ENCODE measurements at places on chromosomes 5 and 9.

DNA sequence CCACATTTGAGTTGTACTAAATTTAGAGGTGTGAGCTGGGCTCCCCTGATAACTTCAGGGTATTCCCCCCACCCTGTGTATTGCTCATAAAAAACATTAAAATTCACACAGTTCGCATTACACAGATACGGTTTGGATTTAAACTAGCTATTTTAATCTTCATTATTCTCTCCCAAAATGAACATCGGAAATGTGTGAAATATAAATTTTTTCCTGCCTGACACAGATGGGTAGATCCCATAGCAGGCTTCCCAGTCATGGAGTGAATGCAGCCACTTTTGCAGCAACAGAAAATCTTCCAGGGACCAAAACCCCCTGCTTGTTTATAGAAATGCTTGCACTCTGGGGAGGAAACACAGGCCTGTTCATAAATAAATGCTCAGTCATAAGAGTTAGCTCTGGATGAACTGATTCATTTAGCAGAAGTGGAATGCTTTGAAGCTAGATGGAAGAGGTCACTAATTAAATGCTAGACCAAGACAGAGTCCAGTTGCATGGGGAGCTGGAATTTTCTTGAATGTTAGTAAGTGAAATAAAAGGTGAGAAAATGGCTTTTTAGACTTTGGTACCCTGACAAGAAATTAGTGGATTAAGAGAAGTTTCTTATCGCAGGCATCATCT lies 115.6 kb downstream of the PDE8B start:
- no peak for DNase-seq

DNA sequence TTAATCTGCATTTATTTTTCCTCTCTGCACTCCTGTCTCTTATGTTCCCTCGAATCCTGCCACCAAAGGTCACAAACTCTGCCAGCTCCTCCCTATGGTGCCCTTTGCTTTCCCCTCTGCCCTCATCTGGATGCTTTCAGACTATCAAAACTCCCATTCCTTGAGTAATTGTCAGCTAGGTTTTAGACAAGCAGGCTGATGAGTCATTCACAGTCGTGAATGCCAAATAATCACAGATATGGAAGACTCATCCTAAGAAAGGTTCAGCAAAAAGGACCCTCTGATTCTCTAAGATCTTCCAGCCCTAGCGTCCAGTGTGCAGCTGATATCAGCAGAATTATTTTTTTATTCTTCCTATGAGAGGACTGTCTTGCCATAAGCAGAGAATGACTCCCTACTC lies 104.5 kb upstream of the NUDT12 start:
- no peak for DNase-seq

GRCh38 chr5:66354422-66354821 lies 210.3 kb downstream of the SREK1 start:
- DNase-seq = no peak

DNA sequence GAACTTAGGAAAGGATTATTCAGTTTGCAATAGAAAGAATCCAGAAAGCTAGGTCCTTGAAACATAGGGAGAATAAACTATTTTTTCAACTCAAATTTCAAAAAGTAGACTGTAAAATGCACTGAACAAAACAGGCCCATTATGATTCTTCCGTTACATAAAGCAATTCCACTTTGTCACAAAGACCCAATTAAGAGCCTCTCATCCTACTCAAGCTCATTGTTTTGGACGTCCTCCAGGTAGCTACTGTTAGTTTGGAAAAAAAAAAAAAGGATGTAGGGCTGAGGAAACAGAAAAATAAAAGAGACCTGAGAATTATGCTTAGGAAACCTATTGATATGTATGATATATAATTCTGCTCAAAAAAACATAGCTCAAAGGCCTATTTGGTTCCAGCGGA lies 74.0 kb downstream of the DIRAS2 start:
- peak; percentile 90 for DNase-seq

- DNase-seq = no peak
Observed at GRCh38 chr5:52497133-52497693, 290.5 kb upstream of the ITGA1 start.

GRCh38 chr5:149930043-149930748 lies 14.4 kb downstream of the PDE6A start:
- no peak for DNase-seq

GRCh38 chr9:91560301-91560700 lies 136.7 kb upstream of the NFIL3 start:
- DNase-seq = no peak

DNA sequence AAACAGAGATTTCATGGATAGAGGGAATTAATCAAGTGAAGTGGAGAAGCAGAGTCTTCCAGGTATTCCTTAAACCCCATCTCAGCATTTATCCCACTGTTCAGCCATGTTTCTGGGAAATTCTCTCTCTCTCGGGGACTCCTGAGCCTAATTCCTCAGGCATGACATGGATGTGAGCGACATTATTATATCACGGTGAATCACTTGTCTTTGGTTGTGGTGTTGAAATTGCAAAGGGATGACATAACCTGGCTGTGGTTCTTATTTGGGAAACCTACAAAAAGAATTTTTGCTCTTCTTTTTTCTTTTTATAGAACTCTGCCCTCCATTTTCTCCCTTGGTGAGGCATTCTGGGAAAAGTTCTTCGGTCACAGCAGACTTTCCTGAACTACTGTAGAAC lies 457.9 kb upstream of the PTGER4 start:
- no peak for DNase-seq

GRCh38 chr9:95533996-95534680 lies 17.4 kb upstream of the PTCH1 start:
- DNase-seq = no peak

GRCh38 chr5:55480781-55481180 lies 54.0 kb downstream of the PLPP1 start:
- DNase-seq = no peak

GRCh38 chr5:102975457-102976182 lies 144.3 kb downstream of the GIN1 start:
- DNase-seq = no peak

GRCh38 chr5:38569180-38569579 lies 12.7 kb upstream of the LIFR start:
- no peak for DNase-seq

DNA sequence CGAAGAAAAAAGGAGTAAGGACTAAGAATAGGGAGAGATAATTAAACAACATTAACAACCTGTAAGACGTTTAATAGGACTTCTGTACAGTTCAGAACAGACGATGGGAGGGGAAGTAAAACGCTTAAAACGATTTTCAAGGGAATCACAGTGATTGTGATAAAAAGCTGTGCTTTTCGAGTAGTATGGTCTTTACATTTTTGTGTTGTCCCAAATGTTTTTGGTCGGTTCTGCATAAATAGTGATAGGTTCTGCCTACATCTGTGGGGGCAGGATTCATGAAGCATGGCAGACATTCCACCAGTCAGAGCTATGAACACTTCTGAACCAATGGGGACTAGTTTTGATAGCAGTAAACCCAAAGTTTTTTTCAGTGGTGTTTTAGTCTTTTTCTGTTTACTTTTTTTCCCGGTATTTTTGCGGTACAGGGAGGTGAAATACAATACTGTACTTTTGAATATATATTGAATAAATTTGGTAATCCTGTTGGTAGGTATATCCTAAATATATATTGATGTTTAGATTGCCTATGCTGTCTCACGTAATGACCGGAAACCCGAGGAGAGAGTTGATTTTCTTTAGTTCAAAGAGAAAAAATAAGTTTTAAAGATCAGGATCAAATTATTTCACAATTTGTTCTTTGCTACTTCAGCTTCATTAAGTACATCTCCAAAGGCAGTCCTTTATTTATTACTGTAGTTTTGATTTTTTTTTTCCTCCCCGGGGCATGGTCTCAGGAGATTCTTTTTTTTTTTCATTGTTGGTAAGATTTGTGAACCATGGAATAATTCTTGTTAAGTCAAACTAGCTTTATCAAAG lies 1.3 kb downstream of the ERBIN start:
- DNase-seq = no peak

GRCh38 chr5:102222772-102223171 lies 73.3 kb downstream of the SLCO4C1 start:
- peak; percentile 88 for DNase-seq

DNA sequence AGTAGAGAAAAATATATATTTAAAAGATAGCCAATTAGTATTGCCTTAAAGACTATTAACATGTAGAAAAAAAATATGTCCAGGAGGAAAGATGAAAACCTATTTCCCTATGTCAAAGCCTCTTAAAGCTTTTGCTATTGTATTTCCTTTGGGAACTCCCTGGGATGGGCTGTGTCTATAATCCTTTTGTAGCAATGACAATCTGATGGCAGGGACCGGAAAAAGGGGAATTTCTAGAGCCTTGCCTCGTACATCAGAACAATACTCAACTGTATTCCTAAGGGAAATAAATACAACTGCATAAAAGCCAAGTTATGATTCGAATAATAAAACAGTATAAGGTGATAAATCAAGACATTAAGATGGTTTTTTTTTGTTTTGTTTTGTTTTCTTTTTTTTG lies 257.3 kb downstream of the MLLT3 start:
- no peak for DNase-seq

DNA sequence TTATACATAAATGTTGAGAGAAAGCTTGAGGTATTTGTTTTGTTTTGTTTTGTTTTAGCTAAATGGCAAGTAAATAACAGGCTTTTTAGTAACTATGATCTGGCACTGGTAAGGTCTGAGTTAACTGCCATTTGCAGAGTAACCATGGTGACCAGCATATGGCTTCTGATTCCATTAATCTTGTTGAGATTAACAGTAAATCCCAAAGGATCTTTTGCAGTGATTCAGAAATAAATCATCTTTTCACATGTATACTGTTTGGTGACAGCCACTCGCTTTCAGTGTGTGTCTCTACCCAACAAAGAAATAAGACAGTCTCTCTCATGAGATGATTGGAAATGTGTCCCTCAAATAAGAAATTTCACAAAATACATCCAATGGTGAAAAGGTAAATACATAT lies 235.6 kb downstream of the RAB3C start:
- no peak for DNase-seq

- no peak for DNase-seq
Observed at GRCh38 chr9:99262949-99263418, 40.9 kb downstream of the SEC61B start.

DNA sequence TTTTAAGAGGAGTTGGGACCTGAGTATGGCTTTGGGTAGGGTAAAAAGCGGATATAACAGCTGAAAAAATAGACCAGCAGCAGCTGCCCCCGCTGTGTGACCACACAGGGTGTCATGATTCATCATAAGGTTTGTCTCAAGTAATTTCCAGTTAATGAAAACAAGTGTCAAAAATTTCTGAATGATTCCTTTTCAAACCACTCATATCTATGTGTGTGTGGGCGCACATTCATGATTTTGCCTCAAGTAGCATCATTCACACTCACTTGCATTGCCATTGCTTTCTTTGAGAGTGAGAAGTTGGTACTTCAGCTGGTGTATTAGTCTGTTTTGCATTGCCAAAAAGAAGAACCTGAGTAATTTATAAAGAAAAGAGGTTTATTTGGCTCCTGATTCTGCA lies 12.1 kb upstream of the TNFAIP8 start:
- no peak for DNase-seq

- DNase-seq = no peak
Observed at GRCh38 chr5:44983006-44983405, 174.3 kb downstream of the MRPS30 start.

DNA sequence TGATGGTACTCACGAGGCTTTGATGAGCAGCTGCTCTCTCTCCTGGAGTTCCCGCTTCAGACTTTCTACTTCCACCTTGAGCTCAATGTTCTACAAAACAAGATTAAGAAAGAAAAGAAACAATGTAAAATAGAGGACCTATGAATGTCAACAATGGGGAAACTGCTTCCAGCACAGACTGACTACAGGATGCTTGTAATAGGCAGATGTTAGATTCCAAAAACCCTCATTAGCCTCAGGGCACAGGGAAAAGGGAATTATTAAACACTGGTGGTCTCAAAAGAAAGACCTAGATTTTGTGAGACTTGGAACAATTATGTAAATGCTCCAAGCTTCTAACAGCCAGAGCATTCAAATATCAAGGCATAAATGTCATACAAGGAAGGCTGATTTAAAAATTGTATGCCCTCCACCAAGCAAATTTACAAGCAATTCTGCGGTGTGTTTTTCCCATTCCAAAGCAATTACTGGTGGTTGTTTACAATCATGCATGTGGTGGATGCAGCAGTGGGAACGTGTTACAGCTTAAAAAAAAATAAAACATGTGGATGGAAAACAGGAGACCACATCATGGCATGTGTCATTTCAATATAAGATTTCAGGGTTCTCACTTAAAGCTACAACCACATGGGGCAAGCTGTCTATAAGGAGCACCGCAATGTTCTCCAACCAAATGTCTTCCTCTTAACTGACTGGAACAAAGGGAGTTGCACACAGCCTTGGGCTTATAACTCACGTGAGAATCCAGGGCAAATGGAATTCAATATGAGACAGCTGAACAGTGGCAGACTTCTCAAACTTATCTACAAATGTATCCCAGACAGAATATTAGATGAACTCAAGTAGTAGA lies 34.0 kb downstream of the CDK5RAP2 start:
- no peak for DNase-seq

DNA sequence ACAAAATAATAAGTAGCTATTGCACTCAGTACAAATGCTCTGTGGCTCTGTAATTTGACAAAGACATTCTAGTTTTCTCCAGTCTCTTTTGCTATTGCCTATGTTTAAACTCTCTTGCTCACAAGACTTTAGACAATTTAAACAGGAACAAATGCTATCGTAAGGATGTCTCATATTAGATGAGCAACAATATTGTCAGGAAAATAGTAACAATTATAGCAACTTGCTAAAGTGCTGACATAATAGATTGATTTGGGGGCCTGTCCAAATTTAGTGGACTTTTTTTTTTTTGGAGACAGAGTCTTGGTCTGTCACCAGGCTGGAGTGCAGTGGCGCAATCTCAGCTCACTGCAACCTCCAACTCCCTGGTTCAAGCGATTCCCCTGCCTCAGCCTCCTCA lies 11.8 kb downstream of the KIF2A start:
- no peak for DNase-seq

- DNase-seq = no peak
Observed at GRCh38 chr9:17251100-17251499, 116.3 kb downstream of the CNTLN start.

DNA sequence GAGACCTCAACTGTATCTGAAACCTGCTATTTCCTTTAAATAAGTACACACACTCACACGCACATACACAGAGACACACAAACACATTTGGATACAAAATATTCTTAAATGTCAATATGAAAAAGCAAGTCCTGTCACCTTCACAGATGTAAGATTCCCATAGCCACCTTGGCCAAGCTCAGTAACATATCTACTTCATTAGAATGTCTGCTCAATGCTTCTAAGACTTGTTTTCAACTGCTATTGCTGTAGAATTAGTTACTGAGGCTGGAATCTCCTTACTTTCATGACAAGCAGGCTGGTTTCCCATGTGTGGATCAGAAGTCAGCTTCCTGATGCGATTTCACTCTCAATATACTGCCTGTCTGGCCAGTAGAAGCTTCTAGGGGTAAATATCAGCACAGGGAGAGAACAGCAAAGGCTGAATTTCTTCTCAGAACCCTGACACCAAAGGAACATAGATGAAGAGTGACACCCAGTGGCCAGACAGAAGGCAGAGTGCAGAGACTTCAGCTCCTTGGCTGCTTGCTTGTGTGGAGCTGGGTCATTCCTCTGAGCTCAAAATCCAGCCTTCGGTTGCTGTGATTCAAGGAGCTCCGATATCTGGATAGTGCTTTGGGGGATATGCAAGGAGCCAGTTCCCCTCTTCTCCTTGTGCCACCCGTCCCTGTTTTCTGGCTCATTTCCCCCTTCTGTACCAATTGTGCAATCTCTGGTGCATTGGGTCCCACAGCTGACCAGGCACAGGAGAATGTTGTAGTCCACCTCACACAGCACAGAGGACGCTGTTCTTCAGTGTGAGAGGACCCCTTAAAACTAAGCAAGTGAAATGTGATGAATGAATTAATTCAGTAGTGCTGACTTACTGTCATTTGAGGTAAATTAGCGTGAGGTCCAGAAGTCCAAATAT lies 26.6 kb upstream of the ABLIM3 start:
- DNase-seq = peak; percentile 59

Data from NCI-H748 treated with DMSO at 0.1 percent for 48 hours (cell line).